Activated gamma-delta T cell treated with Interleukin-2 at 50 U/mL for 16 hours (primary cell): ENCODE measurements at places on chromosomes 13 and 19.

GRCh38 chr13:101325423-101325822 is 90.9 kb downstream of the NALCN start:
- DNase-seq, result no peak

DNA sequence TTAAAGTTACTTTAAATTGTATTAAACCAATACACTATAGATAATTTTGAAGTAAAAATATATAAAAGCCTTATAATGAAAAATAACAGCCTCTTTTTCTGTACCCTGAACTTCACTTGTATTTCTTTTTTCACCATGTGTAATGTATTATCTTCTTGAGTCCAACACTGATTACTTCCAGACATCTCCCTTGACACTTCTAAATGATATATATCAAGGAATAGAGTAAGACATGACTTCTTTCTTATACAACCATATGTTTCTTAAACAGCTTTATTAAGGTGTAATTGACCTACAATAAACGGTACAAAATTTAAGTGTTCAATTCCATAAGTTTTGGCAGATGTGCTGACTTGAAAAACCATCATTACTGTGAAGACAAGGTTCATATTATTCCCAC is 531.9 kb downstream of the OLFM4 start:
- no peak for DNase-seq

GRCh38 chr19:4707322-4707721 is 16.3 kb downstream of the DPP9 start:
- no peak for DNase-seq

DNA sequence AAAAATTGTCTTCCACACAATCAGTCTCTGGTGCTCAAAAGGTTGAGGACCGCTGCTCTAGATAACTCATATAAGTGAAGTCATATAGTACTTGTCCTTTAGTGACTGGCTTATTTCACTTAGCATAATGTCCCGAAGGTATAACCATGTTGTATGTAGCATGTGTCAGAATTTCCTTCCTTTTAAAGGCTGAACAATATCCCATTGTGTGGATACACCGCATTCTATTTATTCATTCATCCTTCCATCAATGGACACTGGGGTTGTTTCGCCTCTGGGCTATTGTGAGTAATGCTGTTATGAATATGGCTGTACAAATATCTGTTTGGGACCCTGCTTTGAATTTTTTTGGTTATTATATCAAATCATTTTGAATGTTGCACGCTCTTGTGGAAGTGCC is 4.6 kb upstream of the LYPD5 start:
- no peak for DNase-seq

GRCh38 chr19:1238369-1239303 is 831 bp upstream of the CBARP start:
- no peak for DNase-seq

GRCh38 chr13:29487466-29488454 is 107.7 kb downstream of the SLC7A1 start:
- DNase-seq, result no peak

GRCh38 chr19:35142606-35143230 is 337 bp upstream of the FXYD7 start:
- peak; percentile 79 for DNase-seq

DNA sequence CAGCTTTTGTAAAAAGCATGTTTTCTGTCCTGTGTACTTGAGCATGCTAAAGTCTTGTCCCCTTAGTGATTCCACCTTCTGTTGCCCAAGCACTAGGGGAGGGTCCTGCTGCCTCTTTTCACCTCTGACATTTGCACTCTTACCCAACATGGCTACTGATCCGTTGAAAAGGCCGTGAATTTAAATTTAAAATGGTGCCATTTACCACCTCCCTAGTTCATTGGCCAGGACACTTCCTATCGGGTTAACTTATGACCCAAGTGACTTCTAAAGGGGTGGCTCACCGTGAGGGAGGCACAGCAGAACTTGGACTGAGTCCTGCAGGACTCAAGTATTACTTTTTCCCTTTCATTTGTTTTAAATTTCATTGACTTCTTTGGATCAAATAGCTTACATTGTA is 33.3 kb upstream of the CEACAM21 start:
- no peak for DNase-seq

DNA sequence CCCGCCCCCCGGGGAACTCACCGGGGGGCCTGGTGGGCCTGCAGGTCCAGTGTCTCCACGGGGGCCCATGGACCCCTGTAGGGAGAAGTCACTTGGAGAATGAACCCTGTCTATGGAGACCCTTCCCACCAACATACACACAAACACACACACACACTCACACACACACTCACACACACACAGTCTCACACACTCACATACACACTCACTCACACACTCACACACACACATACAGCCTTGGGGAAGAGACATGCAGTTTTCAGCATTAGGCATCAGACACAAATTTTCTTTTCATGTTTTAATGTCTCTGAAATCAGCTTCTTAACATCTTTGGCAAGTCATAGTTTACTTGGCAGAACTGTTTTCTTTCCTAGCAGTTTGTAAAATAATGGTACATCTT is 31.0 kb upstream of the OLFM2 start:
- no peak for DNase-seq

- no peak for DNase-seq
Measured at GRCh38 chr19:7759156-7759555, 3.9 kb upstream of the CLEC4M start.

DNA sequence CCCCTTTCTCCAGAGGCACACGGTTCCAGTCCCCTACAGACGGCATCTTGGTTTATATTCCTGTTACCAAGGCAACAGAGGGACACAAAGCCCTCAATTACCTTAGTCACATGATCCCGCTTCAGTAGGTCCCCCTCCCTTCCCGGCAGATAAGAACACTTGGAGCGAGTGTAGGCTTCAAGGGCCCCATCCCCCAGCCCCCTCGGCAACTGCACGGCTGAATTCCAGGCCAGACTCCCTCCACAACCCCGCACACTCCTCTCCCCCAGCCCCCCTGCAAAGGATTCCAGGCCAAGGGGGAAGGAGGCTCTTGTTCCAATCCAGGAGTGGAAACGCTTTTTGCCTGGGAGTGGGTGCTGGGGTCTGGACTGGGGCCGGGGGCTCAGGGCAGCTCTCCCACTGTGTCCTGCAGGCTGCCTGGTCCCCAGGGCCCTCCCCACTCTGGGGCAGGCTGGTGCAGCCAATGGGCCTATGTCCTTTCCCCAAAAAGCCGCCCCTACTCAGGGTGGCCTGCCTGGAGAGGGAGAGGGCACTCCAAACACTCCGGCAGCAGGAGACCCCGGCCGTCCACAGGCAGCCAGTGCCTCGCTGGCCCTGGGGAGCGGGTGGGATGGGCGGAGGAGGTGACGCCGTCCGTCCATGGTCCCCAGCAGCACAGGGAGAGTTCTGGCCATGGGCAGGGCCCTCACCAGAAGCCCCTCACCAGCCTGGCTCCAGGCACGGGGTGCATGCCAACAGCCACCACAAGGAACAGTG is 62.6 kb downstream of the MLLT1 start:
- DNase-seq, result no peak

DNA sequence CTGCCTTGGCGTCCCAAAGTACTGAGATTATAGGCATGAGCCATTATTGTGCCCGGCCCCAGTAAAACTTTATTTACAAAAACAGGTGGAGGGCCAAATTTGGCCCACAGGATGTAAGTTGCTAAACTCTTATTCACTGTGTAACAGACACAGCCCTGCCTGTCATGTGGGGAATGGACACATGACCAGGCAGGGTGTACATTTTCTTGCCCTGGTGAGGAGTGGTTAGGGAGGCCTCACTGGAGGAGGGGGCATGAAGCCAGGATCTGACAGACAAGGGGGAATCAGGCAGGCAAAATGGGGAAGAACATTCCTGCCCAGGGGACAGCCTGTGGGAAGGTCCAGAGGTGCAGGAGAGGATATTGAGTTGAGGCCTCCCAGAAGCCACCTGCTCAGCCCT is 7.4 kb upstream of the PGLS start:
- DNase-seq, result no peak

- no peak for DNase-seq
Measured at GRCh38 chr13:85386424-85386823, 412.8 kb downstream of the SLITRK6 start.

GRCh38 chr13:111280681-111281585 is 39.5 kb upstream of the TEX29 start:
- no peak for DNase-seq

GRCh38 chr19:37953171-37953917 is 46.3 kb downstream of the SIPA1L3 start:
- DNase-seq, result no peak

GRCh38 chr13:37490176-37490779 is 108.3 kb downstream of the POSTN start:
- no peak for DNase-seq

- DNase-seq, result no peak
Measured at GRCh38 chr13:35866801-35867200, 264.4 kb downstream of the DCLK1 start.

DNA sequence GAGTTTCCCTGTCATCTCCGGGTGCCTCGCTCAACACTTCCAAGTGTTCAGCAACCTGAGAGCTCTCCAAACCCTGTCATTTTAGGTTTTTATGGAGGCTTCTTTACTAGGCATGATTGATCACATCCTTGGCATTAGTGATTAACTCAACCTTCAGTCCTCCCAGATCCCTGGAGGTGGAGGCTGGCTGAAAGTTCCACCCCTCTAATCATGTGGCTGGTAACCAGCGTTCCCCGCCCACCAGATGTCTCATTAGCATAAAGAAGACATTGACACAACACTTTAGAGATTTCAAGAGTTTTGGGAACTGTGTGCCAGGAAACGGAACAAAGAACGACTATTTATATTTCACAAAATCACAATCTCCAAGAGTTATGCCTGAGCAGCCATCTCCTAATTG is 71.1 kb upstream of the RGCC start:
- no peak for DNase-seq

DNA sequence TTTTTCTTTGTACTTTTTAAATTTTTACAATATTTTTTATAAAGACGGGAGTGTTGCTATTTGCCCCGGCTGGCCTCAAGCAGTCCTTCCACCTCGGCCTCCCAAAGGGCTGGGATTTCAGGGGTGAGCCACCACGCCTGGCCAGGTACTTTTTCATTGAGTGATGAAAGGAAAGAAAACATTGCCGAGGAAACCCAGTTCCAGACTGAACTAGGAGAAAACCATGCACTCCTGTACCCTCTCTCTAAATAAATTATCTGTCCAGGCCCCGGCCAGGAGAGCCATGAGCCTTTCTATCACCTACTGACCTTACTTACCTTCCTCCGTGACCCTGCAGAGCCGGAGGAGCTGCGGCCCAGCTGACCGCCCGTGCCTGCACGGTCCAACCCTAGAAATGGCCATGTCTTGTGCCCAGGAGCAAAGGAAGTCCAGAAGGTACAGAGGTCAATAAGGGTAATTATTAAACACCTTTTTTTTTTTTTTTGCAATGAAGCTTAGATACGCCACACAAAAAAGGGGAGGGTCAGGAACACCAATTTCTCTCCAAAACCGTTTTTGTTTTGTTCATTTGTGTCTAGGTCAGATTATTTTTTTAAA is at the start of gene SLC7A9:
TSS of gene SLC7A9 (minus strand) at position 399 of the 597 bp plus-strand sequence. CDS start 1,233 bp downstream, outside the sequence.
- no peak for DNase-seq

DNA sequence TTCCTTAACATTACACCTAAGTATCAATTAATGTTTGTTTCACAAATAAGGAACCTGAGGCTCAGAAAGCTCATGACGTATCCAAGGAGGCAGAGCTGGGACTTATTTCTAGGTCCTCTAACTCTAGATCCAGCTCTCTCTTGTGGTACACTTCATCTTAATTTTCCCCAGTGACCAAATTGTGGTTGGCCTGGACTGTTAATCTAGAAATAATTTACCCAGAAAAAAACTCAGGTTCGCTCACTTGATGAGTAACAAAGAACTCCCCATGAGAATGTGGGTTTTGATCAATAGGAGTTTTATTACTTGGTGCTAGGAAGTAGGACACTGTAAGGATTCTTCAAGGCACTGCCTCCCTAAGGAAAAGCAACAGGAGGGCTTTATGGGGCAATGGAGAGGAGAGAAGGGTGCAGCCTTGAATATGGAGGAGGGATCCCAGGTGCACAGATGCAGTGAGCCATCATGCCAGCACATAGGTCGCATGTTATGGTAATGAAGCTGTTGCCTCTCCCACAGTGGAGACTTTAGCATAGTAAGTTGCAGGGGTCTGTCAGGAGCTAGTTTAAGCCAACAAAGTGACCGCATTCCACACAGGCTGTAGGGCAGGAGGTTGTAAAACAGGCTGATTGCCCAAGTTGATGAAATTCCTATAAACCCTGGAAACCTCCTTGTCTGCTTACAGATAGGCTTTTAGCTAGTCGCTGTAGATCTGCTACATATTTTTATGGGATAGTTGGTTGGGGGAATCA is 14.7 kb downstream of the RAP2A start:
- no peak for DNase-seq

DNA sequence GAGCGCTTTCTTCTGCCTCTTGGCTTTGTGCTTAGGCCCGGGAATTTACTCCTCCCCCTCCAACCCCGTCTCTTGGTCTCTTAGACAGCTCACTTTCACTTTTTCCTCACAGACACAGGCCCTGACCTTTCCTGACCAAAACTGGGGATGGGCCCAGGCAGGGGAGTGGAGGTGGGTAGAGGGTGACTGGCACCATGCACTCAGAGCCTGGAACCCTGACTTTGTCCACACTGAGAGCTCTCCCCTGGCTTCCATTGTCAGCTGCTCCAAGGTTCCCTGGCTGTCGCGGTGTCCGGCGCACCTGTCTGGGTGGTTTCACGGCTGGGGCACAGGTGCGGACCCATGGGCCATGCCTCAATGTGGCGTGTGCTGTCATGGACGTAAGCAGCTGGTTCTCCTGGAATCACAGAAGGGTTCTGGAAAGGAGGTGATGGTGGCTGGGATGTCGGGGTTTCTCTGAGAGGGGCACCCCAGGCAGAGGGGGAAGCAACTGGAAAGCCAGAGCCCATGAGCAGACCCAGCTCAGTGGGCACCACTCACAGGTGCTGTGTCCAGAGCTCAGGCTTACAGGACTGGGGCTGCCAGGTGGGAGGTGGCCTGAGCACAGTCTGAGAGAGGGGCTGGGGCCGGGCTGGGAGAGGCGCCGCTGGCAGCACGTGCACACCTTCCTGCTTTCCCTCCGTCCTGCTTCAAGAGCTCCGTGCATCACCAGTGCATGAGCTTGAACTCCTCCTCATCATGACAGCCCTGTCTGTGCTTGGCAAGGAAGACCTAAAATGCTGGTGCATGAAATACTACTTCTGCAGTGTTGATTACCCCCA is 28.0 kb upstream of the C1QTNF9 start:
- no peak for DNase-seq

- DNase-seq, result no peak
Measured at GRCh38 chr19:6374161-6374709, 1.5 kb downstream of the PSPN start.

DNA sequence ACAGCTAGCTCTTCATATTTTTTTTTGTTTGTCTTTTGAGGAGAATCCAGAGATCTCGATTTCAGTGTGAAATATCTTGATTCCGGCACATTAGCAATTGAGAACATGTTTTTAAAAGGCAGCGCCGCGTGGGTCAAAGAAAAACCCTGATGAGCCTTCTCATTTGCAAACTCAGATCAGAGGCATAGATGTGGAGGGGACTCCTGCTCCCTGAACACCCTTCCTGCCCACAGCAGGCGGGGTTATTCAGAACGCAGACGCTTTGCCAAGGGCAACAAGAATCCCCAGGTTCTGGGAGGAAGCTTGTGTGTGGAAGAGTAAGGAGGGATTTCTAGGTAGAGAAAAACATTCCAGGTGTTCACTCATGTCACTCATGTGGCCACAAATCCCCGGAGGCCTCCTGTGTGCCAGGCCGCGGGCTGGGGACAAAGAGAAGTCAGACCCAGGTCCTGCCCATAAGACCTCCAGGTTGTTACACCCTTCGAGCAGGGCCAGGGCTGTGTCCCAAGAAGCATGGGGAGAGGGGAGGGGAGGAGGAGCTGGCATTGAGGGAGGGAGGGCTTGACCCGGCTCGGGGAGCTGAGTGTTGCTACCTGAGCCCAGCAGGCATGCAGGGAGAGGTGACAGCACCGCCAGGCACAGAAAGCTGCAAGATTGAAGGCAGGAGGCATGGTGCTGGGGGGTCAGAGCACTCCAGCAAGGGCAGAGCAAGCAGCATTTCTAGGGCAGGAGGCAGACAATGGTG is 15.9 kb upstream of the IGLON5 start:
- DNase-seq, result no peak
